ENCODE measurements at places on chromosomes 16 and 17.
A peak's percentile ranks its signal among the peaks of the same experiment; 100 is the strongest.

DNA sequence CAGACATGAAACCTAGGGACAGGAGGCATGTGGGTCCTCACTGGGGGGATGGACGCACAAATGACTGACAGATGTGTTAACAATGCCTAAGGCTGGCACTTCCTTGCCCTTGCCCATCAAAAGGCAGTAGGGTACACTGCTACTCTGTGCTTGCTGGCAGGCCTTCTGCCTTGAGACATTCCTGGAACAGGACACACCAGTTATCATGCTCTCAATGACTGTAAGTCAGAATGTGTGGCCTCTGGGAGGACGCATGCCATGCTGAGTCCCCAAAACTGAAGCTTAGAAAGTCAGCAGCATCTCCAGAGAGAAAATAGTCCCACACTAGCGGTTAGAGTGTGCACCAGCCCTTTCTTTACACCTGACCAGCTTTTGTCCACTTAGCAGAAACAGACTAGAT lies 16.1 kb upstream of the SREBF1 start:
- no peak for DNase-seq

GRCh38 chr17:40298726-40299125 lies 10.3 kb upstream of the RARA start:
- DNase-seq = no peak

DNA sequence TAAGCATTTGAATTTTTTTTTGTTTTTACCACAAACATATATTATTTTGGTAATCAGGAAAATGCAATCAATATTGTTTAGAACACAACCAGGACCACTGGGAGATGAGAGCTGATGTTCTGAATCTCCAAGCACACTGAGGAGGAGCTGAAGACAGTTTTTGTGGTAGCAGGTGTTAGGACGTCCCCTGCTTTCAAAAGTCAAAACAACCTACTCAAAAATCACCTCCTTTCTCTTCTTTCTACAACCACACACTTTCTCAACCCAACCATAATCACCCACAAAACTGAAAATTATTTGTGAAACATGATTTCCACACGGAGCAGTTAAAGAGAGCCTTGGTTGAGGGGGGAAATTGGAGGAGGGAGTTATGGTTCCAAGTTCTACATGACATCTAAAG lies 26.7 kb upstream of the CFAP20 start:
- no peak for DNase-seq

- no peak for DNase-seq
Observed at GRCh38 chr17:44558710-44559633, 1.7 kb downstream of the FZD2 start.

DNA sequence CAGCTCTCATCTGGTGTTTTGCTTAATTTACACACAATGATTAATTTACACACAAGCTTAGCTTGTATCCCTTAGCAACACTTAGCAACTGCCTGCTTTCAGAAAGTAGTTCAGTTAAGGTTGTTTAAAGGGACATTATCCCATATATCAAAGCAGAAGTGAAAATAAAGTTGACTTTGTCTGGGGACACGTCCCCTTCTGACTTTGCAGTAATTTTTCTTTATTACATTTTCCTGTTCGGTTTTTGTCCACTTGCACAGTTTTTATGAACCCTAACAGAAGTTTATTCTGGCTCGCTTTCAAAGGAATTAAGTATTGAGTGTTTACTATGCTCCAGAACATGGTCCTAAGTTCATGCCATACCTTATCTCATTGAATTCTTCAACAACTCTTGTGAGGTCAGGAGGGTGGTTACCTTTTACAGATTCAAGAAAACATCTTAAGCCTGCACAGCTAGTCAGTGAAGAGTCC lies 41.5 kb downstream of the ARHGAP44 start:
- DNase-seq = peak; percentile 73

DNA sequence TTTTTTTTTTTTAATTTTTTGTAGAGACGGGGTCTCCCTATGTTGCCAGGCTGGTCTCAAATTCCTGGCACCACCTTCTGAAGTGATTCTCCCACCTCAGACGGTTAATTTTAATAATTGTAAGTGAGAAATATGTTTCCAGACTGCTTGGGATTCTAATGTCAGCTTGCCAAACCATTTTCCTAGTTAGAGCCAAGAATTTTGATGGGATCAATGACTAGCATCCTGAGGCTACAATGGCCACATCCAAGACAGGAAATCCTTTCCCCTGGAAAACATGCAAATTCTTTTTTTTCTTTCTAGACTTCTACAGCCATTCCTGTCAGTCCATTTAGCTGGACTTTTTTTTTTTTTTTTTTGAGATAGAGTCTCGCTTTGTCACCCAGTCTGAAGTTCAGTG lies 32.6 kb downstream of the IGF2BP1 start:
- no peak for DNase-seq

DNA sequence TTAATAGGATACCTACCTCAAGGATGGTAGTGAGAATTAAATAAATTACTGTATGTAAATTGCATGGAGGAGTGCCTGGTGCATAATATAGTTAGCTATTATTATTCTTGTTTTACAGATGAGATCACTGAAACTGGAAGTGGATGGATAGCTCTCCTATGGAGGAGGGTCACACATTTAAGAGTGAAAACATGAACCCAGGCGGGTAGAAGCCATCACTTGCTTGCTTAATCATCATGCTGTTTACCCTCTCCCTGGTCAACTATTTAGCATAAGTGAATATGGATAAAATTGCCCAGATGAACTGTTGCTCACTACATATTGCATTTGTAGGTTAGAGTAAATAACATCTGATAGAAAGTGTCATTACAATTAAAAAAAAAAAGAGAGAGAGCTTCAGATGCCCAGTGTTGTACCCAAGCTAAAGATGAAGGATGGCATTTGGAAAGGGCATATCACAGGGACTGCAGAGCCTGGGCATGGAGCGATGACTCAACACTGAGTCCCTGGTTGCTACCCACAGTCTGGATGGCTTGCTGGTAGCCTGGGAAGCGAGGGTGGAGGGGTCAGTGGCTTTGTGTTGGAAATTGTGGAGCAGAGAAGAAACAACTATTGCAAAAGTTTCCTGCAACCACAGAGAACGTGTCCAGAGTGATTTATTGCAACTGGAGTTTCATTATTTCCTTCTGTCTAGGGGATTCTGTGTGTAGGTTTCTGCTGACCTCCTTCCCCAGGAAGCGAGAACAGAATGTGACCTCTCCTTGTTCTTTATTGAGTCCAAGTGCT lies 414.4 kb downstream of the SHISA9 start:
- no peak for DNase-seq

DNA sequence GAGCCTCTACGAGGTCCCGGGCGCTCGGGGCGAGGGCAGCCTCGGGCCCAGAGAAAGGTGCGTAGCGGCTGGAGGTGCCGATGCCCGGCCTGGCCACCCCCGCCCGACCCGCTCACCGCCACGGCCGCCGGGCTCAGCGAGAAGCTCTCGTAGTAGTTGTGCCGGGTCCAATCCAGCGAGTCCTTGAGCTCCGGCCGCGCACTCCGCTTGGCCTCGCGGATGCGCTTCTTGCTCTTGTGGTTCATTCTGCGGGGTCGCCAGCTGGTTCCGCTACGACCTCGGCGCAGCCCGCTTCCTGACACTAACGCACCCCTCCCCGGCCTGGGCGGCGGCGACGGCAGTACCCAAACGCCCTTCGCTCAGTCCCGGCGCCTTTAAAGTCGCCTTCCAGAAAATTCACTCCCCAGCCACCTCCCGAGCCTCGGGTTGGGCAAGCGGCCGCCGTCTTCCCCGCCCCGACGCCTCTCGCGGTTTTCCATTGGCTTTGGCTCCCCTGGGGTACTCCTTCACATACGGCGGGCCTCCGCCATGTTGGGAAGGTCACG lies at the start of gene JMJD6:
JMJD6 (minus strand) TSS at position 376 of the 545 bp plus-strand sequence; CDS start at position 245, 131 bp downstream.
- peak; percentile 95 for DNase-seq

DNA sequence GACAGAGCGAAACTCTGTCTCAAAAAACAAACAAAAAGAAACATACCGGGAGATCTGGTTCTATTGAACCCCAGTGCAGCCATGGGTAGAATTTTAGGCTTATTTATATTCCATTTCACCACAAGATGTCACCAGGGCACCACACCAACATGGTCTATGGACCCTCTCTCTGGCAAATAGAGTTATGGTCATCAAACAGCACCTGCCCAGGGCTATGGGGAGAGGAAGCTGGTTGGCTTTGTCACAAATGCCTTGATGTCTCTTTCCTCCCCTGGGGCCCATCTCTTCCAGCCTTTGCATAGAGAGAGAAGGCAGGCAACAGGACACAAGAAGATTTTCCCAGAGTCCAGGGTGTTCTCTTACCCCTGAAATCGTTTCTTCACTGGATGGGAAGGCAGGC lies 128.4 kb downstream of the WWOX start:
- DNase-seq = no peak

- DNase-seq = peak; percentile 94
Observed at GRCh38 chr17:42458497-42459255, at the start of gene ATP6V0A1. TSS of gene ATP6V0A1 (plus strand) at chr17:42458878. CDS start at chr17:42460895, 2,017 bp downstream.

- DNase-seq = peak; percentile 78
Observed at GRCh38 chr16:75305364-75306098, 54.1 kb upstream of the BCAR1 start.

- DNase-seq = no peak
Observed at GRCh38 chr16:86248310-86248905, 261.9 kb upstream of the FOXF1 start.

GRCh38 chr17:38705523-38705802 lies 390 bp downstream of the MLLT6 start:
- DNase-seq = no peak

GRCh38 chr16:7366041-7366440 lies 33.4 kb downstream of the RBFOX1 start:
- no peak for DNase-seq

GRCh38 chr16:73956587-73957494 lies 339.8 kb upstream of the PSMD7 start:
- DNase-seq = no peak

All from left lung (tissue), 14 donors.